A549 treated with CORT108297 at 1 μM for 4 hours (cell line): ENCODE measurements at places on chromosomes 4 and X. TPM values are rescaled to one million over a fixed set of nuclear protein-coding genes. Genes with fewer than 3 reads are reported as not detected.

Gene DCK
- 15.8 to 22.8 TPM (median 20.2 TPM) in 5 replicates for total RNA-seq

Gene TBC1D14
- total RNA-seq: 30.9 to 35.8 TPM (median 34.1 TPM) in 5 replicates

Gene ZNF674
- 2.4 to 3.9 TPM (median 3.4 TPM) in 5 replicates for total RNA-seq

Gene HTR2C
- not detected in 5 replicates for total RNA-seq

Gene TDO2
- 0.43 to 1.2 TPM (median 0.90 TPM) in 5 replicates for total RNA-seq

Gene GALNTL6
- total RNA-seq: 0.05 to 0.08 TPM (median 0.07 TPM) in 5 replicates

Gene FGB
- total RNA-seq: 11.4 to 17.7 TPM (median 12.9 TPM) in 5 replicates

Gene RTL5
- 2.2 to 2.6 TPM (median 2.6 TPM) in 5 replicates for total RNA-seq

Gene SSX2B
- not detected in 5 replicates for total RNA-seq
